NCI-H1436 (cell line): ENCODE measurements at places on chromosomes 5 and 9.

DNA sequence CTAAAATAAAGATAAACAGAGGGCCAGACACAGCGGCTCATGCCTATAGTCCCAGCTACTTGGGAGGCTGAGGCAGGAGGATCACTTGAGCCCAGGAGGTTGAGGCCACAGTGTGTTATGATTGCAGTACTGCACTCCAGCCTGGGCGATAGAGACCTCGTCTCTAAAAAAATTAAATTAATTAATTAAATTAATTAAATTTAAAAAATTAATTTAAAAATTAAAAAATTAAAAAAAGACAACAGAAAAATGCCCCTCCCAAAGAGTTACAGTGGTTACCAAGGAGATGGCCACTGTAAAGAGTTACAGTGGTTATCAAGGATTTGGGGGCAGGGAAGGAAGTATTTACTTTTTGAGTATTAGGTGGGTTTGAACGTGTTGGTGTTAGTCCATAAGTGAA, 38.3 kb downstream of the CDC14B start:
- DNase-seq: no peak

- DNase-seq: peak; percentile 72
Observed at GRCh38 chr5:180809403-180810209, 7.0 kb upstream of the MGAT1 start.

DNA sequence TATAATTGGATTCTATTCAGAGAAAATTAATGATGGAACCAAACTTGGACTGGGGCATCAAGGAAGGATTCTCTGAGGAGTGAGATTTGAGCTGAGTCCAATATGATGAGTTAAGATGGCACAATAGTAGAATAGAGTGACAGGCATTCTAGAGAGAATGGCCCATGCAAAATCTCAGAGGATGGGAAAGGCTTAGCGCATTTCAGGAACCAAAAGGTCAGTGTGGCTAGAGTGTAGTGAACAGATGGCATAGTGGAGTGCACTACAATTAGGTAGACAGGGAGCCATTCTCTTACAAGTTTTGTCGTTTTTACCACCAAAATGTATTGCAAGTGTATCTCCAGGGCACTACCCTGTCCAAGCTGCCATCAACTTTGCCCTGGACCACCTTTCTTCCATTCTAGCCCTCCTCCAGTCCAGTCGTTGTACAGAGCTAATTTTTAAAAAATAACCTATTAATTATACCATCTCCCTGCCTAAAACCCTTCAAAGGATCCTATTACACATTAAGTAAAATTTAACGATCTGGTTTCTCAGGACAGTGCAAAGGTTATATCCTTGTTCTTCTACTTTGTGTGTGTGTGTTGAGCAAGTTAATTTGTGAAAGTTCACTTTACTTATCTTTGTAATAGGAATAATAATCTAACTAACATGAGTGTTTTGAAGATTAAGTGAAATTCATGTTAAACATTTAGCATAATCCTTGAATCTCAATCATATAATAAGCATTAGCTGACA, 211.7 kb downstream of the COMMD10 start:
- no peak for DNase-seq

DNA sequence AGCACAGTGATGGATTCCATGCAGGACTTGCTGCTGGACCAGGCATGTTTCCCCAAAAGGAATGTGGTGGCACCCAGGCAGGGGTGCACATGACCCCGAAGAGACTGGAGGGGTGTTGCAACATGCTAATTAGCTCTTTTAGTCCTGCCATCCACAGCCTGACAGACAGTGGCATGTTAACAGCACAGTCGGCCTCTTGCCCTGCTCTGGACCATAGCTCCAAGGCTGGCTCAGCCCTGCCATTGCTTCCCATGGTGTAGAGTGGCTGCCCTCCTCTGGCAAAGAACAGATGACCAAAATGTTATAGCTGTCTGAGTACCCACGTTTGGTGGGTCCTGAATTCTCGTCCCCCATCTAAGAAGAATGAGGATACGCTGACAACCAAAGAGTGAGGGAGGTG, 736.4 kb upstream of the PTPRD start:
- DNase-seq: no peak

- DNase-seq: no peak
Observed at GRCh38 chr9:36566813-36567221, 5.9 kb upstream of the MELK start.

DNA sequence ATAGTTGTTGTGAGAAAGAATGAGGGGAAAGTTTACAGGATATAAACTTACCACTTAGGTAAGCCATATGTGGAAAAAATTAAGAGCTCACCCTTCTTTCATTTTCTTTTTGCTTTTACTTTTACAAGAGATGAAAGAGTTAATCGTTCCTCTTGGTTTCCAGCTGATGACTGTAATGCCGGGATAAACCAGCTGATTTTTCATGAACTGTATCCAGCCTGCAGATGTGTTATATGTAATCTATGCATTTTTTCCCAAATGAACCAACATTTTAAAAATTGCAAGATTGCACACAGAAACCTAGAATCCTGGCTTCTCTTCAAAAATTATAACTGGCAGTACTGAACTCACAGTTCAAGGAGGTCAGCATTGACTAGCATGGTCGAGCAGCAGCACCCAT, 185.9 kb downstream of the GRIA1 start:
- DNase-seq: no peak

DNA sequence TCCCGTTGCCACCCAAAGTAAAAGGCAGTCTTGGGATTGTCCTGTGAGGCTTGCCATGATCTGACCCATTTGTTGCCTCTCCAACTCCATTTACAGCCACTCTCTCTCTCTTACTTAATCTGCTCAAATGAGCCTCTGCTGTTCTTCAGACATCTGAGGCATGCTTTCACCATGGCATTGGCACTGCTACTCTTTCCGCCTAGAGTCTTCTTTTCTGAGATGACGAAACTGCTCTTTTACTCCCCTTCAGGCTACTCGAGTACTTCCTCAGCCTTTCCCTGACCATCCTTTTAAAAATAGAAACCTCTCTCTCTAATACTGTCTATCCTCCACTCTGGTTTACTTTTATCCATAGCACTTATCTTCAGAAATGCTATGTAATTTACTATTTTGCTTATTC, 9.0 kb downstream of the FOCAD start:
- no peak for DNase-seq

DNA sequence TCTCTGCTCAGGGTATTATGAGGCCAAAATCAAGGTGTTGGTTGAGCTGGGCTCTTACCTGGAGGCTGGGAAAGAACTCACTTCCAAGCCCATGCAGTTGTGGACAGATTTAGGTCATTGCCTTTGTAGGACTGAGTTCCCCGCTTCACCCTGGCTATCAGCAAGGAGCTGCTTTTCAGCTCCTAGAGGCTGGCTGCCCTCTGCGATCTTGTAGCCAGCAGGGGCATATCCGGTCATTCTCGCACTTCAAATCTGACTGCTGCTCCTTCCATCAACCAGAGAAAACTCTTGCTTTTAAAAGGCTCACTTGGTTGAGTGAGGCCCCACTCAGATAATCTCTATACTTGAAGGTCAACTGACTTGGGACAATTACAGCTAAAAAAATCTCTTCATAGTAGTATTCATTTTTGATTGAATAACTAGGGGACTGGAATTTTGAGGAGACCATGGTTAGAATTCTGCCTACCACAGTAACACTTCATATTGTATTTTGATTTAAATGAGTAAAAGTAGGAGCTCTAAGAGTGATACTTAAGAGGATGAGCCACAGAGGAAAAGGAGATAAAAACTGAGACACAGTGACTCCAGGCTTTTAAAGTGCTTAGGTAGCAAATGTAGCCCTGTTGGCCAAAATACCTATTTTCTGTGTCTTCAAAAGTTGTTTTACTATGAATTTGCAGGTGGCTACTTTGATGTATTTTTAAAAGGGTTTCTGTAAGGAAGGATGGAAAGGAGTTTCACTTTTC, 137.4 kb downstream of the CD180 start:
- no peak for DNase-seq
